DMS 273 treated with DMSO at 0.1 percent for 48 hours (cell line): ENCODE measurements at places on chromosomes 7 and 10.

GRCh38 chr10:12350925-12351324 is 1.6 kb downstream of the CAMK1D start:
- DNase-seq: no peak

DNA sequence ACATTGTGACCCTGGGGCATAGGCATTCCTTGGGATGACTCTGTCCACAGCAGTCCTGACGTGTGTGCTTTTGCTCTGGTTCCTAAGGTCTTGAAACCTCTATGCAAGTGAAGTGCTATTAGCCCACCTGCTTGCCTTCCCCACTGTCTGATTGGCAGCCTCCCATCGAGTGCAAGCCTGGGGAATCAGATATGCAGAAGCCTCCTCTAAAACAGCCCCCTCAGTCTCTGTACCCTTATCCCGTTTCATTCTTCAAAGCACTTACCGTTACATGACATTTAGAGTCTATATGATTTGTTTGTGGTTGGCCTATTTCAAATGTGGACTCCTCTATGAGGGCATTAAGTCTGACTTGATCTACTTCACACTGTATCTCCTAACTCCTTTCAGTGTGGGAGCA is 4.3 kb downstream of the KIAA1217 start:
- DNase-seq: no peak

GRCh38 chr7:17402628-17403278 is 104.3 kb downstream of the AHR start:
- DNase-seq: no peak

GRCh38 chr10:36669615-36670352 is 455.6 kb upstream of the ANKRD30A start:
- DNase-seq: no peak

DNA sequence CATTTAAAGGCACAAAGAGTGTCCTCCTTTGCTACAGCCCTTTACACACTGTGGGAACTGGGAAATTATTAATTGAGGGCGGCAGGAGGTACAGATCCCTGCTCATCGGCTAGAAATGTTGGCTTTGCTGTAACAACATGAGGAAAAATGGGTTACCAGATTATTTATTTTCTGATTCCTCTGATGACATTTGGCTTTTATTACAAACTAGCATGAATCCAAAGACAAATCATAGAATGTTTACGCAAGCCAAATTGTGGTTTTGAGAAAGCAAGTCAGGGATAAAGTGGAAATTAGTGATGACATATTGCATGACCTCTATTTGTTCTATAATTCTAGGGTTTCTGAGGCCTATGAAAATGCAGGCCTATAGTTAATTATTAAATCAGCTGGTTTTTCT is 126.1 kb upstream of the TMEM196 start:
- DNase-seq: no peak

- DNase-seq: no peak
These were observed 108.7 kb upstream of the ADAM12 start for GRCh38 chr10:126496771-126497545.

DNA sequence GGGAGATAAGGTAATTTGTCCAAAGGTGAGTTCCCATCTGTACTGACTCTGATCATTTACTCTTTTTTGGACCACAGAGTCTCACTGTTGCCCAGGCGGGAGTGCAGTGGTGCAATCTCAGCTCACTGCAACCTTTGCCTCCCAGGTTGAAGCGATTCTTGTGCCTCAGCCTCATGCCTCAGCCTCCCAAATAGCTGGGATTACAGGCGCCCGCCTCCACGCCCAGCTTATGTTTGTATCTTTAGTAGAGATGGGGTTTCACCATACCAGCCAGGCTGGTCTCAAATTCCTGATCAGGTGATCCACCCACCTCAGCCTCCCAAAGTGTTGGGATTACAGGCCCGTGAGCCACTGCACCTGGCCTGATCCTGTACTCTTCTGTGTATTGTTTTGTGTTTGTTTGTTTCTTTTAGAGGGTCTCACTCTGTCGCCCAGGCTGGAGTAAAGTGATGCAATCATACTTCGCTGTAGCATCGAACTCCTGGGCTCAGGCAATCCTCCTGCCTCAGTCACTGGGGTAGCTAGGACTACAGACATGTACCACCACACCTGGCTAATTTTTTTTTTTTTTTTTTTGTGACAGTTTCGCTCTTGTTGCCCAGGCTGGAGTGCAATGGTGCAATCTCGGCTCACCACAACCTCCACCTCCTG is 2.4 kb downstream of the NOLC1 start:
- no peak for DNase-seq

- no peak for DNase-seq
These were observed 5.6 kb downstream of the CELF2 start for GRCh38 chr10:11023009-11023953.

GRCh38 chr10:78609976-78610375 is 458.8 kb upstream of the ZMIZ1 start:
- DNase-seq: no peak

DNA sequence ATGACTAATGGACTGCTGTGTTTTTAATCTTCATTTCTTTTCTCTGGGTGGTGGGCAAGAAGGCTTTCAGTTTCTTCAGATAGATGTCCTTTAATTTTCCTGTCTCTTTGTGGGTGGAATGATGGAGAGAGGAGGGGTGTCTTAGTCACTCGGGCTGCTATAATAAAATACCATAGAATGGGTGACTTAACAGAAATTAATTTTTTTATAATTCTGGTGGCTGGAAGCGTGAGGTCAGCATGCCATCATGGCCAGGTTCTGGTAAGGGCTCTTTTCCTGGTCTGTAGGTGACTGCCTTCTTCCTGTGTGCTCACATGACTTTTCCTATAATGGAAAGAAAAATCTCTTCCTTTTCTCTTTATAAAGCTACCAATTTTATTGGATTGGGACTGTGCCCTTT is 6.3 kb downstream of the RSBN1L start:
- no peak for DNase-seq

GRCh38 chr10:99929360-99929759 is 80.4 kb downstream of the DNMBP start:
- no peak for DNase-seq

DNA sequence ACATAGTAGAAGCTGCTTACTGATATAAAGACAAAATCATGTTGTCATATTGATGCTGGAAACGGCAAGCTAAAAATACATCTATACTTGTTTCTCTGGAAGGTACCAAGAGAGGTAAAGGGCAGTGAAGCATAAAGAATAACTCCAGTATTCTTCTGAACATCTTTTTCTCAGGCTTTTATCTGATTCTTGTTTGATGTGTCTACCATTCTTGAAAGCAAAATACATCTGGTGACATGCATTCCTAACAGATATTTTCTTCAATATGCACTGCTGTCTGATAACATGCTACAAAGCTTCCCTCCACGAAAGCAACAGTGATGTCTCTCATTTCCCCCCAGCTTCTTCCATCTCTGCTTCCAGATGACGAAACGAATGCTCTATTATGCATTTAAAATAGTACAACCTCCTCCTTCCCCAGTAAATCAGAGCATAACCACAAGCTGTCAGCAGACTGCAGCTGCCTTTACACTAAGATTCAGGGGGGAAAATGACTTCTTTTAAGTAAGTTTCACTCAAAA is 100.8 kb downstream of the ARHGAP21 start:
- no peak for DNase-seq

DNA sequence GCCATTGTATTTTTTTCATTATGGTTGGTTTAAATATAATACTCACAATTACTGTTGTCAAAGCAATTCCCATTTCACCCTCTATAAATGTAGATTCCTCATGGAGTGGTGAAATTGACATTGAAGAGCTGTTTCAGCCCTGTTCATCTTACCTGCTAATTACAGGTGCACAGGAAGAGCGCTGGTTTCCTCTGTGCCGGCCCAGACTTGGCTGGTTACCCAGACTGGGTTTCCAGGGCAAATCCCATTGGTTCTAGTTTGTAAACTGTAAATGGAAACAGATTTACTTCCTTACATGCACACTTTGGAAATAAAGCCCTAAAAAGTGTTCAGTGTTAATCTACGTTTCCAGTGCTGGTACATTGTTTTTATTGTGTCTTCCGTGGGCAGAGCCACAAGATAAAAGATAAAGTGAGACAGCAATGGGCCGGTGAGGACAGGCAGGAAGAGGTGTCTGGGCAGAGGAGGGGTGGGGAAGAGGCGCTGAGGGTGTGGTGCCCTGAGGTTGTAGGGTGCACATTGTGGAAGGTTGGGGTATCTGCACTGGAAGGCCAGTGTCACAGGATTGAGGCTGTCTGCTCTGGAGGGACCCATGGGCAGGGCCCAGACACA is 71.6 kb upstream of the ZPBP start:
- no peak for DNase-seq

DNA sequence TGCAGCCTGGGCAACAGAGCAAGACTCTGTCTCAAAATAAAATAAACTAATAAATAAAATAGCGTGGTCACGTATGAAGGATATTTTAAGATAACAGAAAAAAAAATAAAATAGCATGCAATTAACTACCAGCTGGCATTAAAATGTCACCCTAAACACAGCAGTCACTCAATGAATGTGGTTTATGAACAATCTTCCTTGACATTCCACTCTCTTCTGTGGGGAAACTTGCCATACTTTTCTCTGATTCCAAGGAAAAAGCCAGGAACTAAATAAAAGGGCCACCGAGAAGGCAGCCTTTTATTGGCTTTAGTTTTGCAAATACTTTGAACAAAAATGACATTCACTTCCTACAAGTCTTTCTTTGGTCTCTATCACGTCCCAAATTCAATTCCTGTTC is 266.6 kb downstream of the PARD3 start:
- DNase-seq: no peak

DNA sequence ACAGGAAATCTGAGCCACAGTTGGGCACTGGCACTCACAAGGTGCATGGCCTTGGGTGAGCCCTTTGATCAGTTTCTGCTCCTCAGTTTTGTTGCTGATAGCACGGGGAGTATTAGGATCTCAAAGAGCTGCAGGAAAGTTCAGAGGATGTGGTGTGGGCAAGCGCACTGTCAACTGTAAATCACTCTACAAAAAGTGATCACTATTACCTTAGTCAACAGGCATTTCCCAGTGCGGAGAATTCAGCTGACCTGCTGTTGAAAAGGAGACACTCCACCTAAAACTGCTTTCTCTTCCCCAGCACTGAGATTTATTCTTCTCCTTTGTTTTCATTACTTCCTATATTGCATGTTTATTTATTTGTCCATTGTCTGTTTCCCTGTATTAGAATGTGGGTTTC is 331.0 kb downstream of the PRPF18 start:
- DNase-seq: no peak

- DNase-seq: peak; percentile 21
These were observed 2.7 kb upstream of the IQUB start for GRCh38 chr7:123537026-123537642.

DNA sequence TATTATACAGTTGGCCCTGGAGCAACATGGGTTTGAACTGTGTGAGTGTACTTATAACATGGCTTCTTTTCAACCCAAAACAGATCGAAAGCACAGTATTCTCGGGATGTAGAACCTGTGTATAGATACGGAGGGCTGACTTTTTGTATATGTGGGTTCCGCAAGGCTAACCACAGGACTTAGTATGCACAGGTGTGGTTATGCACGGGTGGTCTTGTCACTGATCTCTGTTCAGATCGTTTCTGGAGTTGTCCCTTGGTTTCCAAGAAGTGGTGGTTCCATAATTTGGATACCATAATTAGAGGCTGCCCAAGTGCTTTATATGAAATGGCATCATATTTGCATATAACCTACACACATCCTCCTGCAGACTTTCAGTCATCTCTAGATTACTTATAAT is 10.9 kb upstream of the BHLHA15 start:
- DNase-seq: no peak

DNA sequence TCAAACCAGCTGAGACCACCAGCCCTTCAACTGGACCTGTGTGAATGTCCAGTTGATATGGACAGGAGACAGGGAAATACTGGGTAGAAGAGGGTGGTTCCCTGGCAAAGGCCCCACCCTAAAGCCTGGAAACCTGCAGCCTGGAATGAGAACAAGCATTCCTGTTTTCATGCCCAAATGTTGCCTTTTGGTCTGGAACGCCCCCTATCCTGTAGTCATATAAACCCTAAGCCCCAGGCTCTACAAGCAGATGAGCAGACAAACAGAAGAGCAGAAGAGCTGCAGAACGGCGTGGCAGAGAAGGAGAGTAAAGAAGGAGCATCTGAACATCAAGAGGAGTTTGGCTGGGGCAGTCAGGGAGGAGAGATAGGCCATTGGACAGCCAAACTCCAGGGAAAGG is 38.4 kb downstream of the SYPL1 start:
- no peak for DNase-seq

GRCh38 chr7:7848246-7848645 is 120.3 kb upstream of the GLCCI1 start:
- DNase-seq: no peak
